ENCODE measurements at places on chromosomes 2 and 18.

GRCh38 chr2:197556456-197556855, 40.6 kb downstream of the MOB4 start:
- no peak for DNase-seq

DNA sequence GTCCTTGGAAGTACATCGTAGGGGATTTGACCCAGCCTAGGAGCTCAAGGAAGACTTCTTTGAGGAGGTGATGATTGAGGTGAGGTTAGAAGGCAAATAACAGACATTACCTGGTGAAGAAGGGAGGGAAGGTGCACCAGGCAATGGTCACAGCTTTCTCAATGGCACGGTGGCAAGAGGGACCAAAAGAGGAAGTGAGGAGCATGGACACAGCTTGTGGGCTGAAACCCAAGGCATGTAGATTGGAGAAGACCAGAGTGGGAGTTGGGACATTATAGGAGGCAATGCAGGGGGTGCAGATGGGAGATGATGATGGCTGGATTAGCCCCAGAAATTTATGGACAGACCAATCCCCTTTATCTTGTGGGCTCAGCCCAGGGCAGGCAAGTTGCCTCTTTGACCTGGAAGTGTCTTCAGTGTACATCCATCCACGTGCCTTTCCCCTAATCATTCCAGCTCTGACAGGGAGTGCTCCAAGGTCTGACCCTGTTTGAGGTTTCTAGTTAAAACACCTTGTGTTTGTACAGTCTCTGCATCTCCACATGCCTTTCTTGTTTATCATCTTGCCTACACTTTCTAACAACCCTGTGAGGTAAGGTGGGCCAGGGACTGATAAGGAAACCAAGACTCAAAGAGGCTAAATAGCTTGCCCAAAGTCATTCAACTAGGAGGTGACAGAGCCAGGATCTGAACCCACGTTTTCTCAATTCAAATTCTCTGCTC, 59.1 kb downstream of the NRP2 start:
- no peak for DNase-seq

GRCh38 chr2:73776381-73776780, 3.5 kb downstream of the DUSP11 start:
- no peak for DNase-seq

DNA sequence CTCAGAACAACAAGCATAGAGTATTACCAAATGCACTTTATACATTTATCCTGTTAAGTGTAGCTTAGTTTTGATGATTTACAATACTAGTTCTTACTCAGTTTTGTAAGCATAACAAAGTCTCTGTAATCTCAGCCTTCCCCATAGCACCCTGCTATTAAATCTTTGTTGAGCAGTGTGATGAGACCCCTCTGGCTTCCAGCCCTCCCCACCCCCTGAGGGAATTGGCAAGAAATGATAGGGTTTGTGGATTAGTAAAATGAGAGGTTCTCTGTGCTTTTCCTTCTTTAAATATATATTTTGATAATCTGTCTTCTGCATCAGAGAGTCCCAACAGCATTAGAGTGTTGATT, 37.2 kb downstream of the ZNF521 start:
- no peak for DNase-seq

GRCh38 chr2:143148757-143149156, 19.5 kb downstream of the ARHGAP15 start:
- DNase-seq, result no peak

GRCh38 chr2:96847586-96847985, 3.8 kb upstream of the ANKRD23 start:
- DNase-seq, result no peak

DNA sequence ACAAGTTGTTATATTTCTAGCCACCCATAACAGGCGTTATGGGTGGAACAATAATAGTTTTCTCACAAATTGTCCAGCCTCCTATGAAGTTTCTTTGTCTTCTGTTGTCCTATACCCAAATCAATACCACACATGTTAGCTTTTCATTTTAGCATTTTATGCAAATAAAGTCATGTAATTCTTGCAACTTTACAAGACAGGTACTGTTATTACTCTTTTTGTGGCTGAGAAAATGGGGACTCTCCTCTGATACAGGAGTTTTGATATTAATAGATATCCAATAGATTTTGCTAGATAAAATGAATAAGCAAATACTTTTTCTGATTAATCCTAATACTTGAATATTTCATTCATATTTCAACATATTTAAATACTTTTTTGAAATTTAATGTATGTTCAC, 151.0 kb downstream of the PMAIP1 start:
- DNase-seq, result no peak
